ENCODE measurements at places on chromosomes 16 and 17. TPM values are rescaled to one million over a fixed set of nuclear protein-coding genes. Genes with fewer than 3 reads are reported as not detected.

DNA sequence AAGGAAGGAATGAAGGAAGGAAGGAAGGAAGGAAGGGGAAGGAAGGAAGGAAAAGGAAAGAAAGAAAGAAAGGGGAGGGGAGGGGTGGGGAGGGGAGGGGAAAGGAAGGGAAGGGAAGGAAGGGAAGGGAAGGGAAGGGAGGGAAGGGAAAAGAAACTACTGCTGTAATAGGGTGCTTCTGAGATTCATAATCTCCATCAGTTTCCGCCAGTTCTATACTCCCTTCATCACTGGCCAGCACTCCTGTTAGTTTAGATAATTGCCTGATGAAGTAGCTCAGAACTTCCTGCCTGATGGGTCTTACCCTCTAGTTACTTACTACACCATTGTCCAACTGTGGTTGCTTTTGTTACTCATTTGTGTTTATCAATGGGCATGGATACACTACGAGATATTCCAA is 2.0 kb upstream of the KRTAP9-6 start:
- no peak for DNase-seq

DNA sequence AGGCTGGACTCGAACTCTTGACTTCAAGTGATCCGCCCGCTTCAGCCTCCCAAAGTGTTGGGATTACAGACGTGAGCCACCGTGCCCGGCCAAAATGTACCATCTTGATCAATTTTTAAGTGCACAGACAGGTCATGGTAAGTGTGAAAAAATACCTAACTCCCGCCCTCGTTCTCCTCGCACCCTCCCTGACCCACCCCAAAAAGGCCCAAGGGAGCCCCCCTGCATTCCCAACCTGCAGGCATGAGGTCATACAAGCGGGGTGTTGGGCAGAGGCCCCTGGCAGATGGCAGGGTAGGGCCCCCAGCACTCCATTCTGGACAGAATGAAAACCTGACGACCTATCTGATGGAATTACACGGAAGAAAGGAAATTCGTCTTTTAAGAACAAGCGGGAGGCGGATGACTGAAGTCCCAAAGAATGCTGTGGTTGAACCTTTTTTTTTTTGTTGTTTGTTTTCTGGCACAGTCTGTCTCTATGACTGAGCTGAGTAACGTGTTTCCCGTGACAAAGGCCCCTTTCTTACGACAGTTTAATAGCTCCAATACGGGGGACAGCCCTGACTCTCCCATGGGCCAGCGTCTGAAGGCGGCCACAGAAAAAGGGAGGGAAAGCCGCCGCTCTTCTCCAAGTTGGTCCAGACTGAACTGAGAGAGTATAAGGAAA is 376.4 kb downstream of the SLC39A11 start:
- peak; percentile 93 for DNase-seq

CFAP97D1 gene
- not detected for total RNA-seq

BCAR1 gene
- 87.2 TPM for total RNA-seq

SERPINF2 gene
- total RNA-seq: 0.43 TPM

Data from fibroblast of villous mesenchyme (primary cell).